ENCODE measurements at places on chromosomes 12 and 14. TPM values are rescaled to one million over a fixed set of nuclear protein-coding genes. Genes with fewer than 3 reads are reported as not detected.

Gene SRP54
- polyA plus RNA-seq = 42.2 TPM

DNA sequence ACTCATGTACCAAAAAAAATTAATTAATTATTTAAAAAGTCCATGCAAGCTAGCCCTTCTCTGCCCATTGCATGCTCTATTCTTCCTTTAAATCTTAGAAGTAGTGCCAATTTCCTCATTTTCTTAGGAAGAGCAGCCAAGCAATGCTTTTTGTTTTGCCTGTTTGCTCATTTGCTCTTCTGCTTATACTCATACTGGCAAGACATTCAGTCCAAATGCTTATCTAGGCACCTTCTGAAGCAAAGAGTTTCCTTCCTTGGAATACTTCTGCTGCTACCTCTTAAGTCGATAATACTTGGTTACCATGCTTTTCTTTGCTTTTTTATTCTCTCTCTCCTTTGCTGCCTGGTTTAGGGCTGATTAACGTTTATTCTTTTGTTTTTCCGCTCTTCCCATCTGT lies 1318.3 kb downstream of the AACS start:
- no peak for DNase-seq

Gene KRT2
- 0.08 TPM for polyA plus RNA-seq

GRCh38 chr12:29711381-29711780 lies 72.4 kb downstream of the TMTC1 start:
- DNase-seq = no peak

- DNase-seq = no peak
These were observed 1.1 kb upstream of the HOMEZ start for GRCh38 chr14:23286902-23287479.

- DNase-seq = no peak
These were observed 8.5 kb downstream of the LHX5 start for GRCh38 chr12:113462998-113463745.

Data from hindlimb muscle (tissue), 1 donor.